ENCODE measurements at places on chromosomes 12 and 14.

DNA sequence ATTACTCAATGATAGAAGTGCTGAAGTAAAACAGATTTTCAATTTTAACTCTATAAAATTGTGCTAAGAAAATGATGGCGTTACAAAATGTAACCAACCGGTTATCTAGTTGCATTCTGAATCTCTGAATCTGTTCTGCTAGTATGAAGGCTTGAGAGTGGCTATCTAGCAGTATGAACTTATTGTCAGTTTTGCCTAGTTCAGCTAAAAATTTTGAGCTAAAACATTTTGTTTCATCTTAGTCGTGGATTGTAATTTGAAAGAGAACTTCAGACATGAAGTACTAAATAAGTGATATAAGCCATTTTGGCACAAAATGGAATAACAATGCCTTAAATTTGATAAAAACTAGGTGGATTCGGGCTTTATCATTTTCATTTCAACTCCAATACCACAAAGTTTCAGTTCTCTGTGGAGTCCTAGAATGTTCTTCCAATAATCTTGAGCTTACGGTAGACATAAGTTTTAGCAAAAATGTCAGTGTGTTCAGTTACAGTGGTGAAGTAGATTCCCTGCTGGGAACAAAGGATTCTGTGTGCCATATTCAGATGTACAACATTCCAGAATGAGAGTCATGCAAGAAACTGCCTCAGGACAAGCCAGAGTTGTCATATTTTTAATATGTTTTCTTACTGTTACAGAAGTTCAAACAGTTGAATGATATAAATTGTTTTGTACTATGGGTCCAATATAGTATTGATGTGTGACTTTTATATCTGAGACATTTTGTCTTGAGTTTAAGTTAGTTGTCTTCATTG, 28.1 kb downstream of the ATP6V1D start:
- no peak for DNase-seq

DNA sequence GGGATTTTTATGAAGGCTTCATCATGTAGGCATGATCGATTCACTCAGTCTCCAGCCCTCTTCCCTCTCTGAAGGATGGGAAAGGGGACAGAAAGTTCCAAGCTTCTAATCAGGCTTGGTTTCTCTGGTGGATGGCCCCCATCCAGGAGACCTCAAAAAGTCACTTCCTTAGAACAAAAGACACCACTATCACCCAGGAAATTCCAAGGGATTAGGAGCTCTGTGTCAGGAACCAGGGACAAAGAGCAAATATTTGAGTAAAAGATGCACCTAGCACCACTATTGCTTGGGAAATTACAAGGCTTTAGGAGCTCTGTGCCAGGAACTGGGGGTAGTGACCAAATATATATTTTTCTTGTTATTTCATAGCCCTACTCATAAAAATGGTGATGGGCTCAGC, 33.6 kb upstream of the TMX1 start:
- no peak for DNase-seq

- no peak for DNase-seq
Observed at GRCh38 chr14:30403791-30404190, 155.2 kb upstream of the G2E3 start.

DNA sequence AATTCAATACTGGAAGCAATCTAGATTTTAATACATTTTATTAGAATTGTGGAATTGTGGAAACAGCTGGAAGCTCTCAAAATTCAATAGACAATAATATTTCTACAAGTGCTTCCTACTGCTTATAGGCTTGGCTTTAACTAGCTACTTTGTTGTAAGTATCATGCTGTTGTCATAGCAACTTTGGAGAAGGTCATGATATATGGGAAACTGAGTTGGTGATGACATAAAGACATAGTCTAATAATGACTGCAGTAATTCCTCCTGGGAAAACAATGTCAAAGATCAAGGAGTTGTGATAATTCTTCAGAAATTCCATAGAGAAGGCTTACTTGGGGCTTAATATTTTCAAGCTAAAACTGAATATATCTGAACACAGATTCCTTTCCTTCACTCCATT, 266.6 kb downstream of the KIF21A start:
- no peak for DNase-seq

DNA sequence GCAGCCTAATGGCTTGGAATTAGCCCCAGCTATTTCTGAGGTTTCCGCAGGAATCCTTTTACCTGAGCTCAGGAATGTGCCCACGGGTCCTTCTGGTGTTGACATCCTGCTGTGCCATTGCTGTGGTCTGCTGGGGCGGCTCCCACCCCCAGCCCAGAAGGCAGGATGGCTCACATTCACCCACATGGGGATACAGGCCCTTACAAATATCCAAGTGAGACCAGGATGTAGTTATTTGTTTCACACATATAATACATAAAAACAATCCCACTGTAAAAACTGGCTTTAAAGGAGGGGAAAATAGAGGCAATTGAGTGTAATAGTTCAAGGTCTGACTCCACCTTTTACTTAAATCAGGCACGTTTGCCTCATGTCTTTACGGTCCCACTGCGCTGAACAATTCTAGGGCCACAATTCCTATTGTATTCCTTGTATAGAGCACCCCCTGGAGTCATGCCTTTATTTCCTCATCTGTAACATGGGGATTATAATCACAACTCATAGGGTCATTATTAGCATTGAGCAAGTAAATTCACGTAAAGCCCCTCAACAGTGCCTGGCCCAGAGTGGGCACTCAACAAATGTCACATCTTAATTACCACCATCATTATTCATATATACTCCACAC, 57.2 kb upstream of the FICD start:
- no peak for DNase-seq

DNA sequence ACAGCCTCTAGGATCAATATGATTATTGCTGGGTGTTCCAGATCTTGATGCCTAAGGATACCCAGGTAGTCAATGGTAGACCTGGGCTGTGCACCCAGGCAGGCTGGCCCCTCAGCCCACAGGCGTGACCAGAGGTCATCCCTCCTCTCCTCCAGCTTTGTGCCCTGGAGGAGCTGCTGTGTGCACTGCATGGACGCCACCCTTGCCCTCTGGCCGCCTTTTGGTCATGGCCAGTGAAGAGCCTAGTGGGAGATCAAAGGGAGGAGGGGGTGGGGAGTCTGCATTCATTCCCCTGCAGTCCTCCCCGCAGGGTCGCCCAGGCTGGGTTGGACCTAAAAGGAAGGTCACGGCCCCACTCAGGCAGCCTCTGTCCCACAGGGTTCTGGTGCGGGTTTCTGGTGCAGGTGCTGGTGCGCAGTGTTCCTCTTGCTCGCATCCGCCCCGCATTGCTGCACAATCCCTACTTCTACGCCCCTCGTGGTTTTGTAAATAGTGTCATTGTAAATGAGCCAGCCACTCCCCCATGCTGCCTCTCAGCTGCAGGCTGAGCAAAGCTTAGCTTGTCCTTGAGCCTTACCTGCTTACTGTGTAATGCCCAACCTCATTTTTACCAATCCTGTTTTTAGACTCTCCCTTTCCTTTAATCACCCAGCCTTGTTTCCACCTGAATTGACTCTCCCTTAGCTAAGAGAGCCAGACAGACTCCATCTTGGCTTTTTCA, 55.3 kb downstream of the PSMA6 start:
- no peak for DNase-seq

DNA sequence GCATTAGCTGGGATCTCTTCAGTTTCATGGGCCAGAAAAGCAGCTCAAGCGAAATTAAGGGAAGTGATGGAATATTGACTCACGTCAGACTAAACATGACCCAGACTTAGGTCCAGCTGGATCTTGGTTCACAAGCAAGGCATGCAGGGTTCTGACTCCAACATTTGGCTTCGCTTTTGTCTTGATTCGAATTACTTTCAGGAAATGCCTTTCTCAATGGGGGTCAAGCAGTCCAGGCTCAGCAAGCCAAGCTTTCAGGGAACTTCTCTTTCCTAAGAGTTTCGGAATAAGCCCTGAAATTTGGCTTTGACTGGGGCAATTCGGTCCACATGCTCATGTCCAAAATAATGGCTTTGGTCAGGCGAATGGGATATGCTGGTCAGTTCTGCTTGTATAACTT, 678.7 kb upstream of the TMEM132C start:
- no peak for DNase-seq

DNA sequence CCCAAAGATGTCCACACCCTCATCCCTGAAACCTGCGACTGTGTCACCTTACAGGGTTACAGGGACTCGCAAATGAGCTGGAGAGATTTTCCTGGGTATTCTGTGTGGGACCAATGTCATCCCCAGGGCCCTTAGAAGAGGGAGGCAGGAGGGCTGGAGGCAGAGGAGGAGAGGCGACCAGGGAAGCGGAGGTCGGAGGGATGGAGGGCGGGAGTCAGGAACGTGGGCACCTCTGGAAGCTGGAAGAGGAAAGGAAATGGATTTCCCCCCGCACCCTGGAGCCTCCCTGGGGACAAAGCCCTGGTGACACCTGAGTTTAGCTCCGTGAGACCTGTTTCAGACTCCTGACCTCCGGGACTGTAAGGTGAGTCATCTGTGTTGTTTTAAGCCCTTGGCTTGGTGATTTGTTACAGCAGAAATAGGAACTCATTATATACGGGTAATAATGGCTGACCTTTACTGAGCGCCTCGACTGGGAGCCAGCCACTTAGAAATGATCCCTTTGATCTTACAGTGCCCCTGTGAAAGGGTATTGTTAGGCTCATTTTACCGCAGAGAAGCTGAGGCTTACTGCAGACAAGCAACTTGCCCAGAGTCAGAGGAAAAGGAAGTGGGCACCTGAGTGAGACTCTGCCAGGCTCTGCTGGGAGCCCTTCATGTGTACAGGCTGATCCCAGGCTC, 29.3 kb upstream of the FZD10 start:
- no peak for DNase-seq

DNA sequence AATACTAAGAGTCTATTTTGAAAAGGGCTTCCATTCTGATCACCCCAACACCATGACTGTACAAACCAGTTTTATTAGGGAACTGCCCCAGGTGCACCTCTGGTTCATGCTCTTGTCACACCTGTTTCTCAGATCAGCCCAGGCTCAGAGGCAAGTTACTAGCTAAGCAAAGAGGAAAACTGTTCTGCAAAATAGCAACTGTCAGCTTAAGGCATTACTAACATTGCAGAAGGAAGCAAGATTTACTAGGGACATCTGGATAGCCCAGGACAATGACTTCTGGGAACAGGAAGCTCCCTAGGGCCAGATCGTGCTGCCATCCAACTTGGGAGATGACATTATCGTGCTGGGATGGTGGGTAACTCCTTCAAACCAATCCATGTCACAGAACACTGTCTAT, 30.1 kb downstream of the ANAPC7 start:
- no peak for DNase-seq

GRCh38 chr14:101635749-101636560, 74.7 kb downstream of the DIO3 start:
- no peak for DNase-seq

GRCh38 chr12:84910549-84911241, 1.9 kb downstream of the SLC6A15 start:
- no peak for DNase-seq

DNA sequence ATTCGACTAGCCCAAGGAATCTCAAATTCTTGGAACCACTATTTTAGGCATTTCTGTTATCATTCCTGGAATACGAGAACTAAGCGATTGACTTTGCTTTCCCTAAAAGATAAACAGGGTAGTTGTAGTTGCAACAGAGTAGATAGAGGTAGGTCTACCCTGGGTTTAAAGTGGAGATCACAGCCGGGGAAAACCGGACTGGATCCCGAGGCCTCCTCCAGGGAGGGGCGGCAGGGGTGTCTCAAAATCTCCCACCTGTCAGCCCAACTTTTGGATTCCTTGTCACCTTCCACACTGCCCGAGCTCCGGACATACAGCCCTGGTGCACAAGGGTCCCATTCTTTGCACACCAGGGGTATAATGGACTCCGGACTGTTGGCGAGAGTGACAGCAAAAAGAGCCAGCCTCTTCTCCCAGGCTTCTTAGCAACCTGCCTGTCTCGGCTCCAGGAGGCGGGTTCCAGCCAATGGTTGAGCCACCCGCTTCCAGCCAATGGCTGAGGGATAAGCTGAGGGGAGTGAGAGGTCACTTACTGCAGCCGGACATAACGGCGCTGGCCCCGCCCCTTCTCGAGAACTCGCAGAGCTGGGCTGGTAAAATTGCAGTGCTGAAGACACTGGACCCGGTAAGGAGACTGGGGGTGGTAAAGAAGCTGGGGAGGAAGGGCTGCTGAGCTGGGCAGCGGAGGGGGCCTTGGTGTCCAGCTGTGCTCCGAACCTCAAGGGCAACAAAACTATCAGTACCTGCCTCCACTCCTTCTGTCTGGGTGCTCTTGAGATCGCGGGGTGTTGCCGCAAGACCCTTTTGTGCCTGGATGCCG, at the start of gene SUOX:
Gene SUOX (plus strand): TSS at position 562 of the 820 bp plus-strand sequence. CDS start 4,946 bp downstream, outside the sequence.
- no peak for DNase-seq

DNA sequence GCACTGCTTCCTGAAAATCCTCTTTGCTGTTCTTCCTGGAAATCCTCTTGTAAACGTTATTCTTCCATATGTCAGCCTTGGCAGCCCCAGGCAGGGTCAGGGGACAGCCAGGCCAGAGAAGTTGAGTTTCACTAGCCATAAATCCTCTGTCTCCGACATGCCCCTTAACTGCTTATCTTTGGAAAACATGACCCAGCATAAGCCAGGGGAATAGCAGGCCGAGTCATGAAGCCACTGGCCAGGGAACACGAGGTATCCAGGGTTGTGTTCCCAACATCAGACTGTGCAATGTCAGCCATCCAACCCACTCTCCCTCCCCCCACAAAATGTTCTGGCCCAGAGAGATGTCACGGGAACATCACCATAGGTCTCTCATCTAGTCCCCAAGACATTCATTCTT, 453.9 kb downstream of the MED13L start:
- no peak for DNase-seq

DNA sequence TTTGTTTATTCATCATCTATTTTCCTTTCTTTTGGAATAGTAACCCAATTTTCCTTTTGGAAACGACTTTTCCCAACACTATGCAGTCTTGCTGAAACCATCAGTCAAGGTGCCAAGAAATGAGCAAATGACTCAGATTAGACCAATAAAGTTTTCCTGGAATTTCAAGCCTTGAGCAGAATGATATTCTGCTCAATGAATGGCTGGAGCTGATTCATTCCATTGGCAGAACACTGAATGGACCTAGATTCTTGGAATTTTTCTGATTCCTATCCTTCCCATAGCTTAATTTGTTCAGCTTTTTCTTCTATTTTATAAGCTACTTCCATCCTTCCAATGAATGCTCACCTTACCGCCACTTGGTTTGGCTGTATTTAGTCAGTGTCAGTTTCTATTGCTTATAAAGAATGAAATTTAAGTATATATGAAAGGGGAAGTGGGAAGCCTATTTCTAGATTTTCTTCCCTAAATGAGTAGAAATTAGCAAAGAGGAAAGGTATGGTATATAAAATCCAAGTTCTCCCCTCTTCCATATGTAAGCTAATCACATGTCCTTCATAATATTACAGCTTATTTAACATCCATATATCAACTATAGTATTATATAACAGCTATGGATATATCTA, 89.0 kb downstream of the C14orf39 start:
- DNase-seq, result no peak

- DNase-seq, result no peak
Observed at GRCh38 chr12:113214895-113215400, 6.3 kb upstream of the TPCN1 start.
